ENCODE measurements at places on chromosomes 1 and 21.

GRCh38 chr1:84771895-84772294, 81.6 kb upstream of the SSX2IP start:
- no peak for DNase-seq

DNA sequence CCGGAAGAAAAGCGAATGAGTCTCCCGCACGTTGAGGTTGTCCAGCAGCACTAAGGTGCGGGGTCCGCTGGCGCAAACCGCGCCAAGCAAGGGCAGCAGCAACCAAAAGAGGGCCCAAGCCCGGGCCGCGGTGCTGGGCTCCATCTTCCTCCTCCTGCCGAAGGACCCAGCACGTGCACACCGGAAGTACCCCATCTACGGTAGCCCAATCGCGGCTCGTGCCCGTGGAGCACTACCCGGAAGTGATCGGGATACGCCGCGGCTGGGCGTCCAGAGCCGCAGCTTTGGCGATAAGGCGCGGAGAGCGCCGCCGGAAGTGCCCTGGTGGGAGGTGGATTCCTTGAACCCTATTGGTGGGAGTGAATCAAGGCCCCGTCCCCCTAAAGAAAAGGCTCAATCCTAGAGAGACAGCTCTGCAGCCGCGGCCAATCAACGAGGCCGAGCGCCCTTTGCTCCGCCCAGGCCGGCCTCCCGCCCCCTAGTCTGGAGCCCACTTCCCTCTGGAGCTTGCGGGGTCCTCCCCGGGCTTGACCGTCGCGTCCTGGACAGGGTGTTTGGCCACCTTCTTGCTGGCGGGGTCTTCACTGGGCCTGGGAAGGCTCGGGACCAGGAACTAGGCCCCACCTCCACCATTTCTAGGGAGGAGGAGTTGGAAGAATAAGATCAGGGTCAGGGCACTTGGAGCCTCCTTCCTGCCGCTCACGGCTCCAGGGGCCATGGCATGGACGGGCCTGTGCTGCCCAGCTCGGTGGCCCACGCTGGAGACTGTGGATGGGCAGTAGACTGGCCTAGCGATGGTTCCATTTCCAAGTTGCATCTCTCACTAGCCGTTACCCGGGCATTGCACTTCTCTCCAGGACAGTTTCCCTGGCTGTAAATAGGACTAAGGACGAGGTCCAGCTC, at the start of gene DDOST:
Gene DDOST (minus strand): TSS at position 163 of the 903 bp plus-strand sequence. CDS start 19 bp downstream, at position 144.
- DNase-seq: peak; percentile 99

- DNase-seq: no peak
Observed at GRCh38 chr1:247385283-247385682, 30.7 kb upstream of the NLRP3 start.

DNA sequence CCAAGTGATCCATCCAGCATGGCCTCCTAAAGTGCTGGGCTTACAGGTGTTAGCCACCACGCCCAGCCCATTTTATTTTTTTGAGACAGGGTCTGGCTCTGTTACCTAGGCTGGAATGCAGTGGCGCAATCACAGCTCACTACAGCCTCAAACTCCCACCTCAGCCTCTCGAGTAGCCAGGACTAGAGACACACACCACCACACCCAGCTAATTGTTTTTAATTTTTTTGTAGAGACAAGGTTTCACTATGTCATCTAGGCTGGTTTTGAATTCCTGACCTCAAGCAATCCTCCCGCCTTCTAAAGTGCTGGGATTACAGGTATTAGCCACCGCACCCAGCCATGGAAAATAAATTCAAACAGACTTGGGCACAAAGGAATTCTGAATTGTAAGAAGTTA, 31.9 kb downstream of the PUM1 start:
- no peak for DNase-seq

- DNase-seq: peak; percentile 17
Observed at GRCh38 chr1:177302357-177303044, 131.7 kb downstream of the BRINP2 start.

DNA sequence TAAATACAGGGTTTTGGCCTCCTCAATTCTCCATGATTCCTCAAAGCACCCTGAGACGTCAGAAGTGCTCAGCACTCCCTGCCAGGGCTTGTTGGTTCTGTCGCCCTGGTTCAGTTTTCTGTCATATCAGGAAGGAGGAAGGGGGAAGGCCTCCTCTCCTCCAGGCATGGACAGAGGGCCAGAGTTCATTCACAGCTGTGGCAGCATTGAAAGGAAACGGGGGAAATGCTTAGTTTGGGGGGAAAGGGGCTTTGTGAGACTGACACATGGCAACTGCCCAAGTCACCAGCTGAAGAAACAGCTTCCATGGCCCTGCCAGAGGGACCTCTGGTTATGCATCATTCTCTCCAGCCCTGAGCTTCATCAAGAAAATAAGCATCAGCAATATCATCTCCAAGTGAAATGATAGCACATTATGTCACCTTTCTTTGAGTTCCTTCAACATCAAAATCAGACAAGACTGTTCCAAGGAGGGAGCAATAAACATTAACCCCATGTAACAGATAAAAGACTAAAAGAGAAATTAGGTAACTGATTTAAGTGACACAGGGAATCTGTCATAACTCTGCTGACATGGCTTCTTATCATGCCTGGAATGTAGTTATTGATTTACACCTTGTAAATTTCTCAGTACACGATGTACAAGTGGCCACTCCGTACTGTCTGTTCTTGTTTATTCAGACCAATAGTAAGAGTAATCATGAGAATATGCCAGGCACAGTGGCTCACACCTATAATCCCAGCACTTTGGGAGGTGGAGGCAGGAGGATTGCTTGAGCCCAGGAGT, 103.2 kb upstream of the SLC25A33 start:
- DNase-seq: no peak

- peak; percentile 51 for DNase-seq
Observed at GRCh38 chr1:221740993-221741702, 741 bp downstream of the DUSP10 start.

- DNase-seq: no peak
Observed at GRCh38 chr21:42216726-42217572, 2.0 kb upstream of the ABCG1 start.

DNA sequence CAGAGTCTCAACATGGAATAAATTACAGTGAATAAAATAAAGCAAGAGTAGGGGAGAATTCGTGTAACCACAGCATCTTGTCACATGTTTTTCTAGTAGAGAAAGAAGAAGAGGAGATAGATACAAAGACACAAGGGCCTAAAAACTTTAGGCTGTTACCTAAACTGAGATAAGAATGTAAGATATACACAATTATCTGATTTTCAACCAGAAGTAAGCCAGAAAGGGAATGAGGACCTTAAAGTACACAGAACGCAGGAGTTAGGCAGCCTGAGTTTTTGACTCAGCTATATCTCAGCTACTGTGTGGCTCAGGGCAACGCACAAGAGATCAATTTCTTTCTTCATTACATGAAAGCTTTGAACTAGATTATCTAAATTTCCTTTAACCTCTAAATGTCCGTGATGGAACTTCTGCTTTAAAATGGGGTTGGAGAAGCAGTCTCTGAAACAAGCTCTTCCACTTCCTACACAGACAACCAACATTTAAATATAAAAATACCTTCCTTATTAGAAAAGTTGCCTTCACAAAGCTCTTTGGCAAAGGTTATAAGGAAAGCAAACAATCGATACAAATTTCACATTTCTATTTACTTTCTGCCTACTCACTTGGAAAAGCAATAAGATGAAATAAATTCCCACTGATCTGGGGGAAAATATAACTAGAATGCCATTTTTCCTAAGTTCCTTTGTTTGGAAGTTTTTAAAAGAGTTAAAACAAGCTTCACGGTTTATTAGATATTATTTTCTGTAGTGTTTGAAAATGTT, 5.2 kb upstream of the RGS13 start:
- DNase-seq: no peak

- DNase-seq: no peak
Observed at GRCh38 chr1:216521477-216521876, 98.2 kb upstream of the USH2A start.

GRCh38 chr1:218165701-218166114, 119.4 kb upstream of the RRP15 start:
- DNase-seq: no peak

DNA sequence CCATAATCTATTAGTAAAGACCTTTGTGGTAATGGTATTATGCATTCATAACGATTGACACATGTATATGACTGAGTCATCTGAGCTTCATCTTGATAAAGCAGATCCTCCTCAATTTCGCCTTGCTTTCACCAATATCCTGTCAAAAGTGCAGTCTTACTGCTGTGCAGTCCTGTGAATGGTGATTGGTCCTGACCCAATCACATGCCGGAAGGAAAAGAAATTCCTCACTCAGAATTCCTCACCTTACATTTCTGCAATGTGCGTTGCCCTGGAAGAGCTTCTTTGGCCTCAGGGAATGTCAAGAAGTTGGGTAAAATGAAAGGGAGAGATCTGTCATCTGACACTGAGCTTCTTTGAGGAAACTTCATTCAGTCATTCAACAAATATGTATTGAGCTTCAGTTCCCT, 121.0 kb upstream of the TSPAN2 start:
- no peak for DNase-seq

GRCh38 chr1:7284839-7285435, 486.2 kb upstream of the VAMP3 start:
- no peak for DNase-seq

- peak; percentile 28 for DNase-seq
Observed at GRCh38 chr1:170640581-170640980, 23.4 kb upstream of the PRRX1 start.

DNA sequence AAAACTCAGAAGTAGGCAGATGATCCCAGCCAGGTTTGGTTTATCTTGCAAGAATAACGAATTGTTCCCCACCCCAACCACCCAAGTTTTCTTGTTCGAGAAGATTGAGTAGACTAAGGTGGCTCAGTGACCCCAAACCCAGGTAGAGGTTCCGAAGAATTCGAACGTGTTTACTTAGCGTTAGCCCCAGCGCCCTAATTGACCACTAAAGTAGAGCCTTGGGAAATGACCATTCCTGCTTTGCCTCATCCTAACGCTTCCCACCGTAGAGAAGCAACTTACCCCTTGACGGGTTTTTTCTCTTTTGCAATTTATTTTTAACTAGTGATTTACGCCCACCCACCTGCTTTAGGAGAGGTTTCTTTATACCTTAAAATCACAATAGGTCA, 870 bp downstream of the FBXO28 start:
- DNase-seq: no peak

DNA sequence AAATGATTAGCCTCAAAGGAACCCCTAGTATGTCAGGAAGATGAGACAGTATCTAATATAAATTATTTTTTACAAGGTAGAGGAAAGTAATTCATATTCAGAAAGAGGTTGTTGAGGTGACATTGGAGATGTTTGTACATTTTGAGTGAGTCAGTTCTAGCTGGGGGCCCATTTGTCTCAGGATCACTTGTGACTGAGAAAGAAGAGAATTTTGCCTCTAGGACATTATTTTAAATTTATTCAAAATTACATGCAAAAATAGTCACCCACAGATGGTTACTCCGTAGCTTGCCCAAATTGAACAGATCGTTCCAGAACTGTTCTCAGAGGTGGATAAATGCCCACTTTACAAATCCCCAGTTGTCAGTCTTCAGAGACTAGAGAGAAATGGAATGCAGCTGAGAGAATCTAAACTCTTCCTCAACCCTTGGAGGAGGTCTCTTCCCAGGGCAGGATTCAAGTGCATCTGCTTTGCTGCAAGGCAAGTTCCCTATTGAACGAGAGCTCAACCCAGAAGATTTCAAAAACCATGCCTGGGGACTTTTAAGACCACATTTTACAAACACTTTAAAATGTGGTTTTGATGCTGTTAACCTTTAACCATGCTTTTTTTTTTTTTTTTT, 987.8 kb upstream of the ADAMTS5 start:
- DNase-seq: peak; percentile 46

GRCh38 chr1:93237021-93237420, 56.5 kb downstream of the CCDC18 start:
- no peak for DNase-seq

DNA sequence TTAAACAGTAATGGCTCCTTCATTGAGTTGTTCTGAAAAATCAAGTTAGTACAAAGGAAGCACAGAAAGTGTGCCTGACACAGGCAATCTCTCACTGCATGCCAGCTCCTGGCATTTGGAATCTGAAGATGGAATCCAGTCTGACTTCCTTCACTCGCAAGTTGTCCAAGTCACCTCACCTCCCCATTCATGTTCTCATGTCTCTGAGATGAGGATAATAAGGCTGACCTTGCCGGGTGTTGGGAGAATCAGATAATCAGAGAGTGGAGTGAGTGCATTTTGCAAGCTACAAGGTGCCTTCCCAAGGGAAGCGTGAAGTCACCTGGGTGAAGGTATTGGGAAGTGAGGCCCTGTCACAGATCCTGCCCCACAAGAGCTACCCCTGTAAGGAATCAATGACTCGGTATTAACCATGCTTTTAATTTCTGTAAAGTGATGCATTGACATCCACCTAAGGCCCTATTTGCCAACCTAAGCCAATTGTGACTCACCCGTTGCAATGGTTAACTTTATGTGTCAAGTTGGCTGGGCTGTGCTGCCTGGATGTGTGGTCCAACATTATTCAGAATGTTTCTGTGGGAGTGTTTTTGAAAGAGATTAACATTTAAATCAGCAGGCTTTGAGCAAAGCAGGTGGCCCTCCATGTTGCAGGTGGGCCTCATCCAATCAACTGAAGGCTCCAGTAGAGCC, 62.5 kb upstream of the TARBP1 start:
- DNase-seq: peak; percentile 56

All from foreskin fibroblast (primary cell).